Mammary epithelial cell (primary cell): ENCODE measurements at places on chromosomes 13 and 19. TPM values are rescaled to one million over a fixed set of nuclear protein-coding genes. Genes with fewer than 3 reads are reported as not detected.
A peak's percentile ranks its signal among the peaks of the same experiment; 100 is the strongest.

DNA sequence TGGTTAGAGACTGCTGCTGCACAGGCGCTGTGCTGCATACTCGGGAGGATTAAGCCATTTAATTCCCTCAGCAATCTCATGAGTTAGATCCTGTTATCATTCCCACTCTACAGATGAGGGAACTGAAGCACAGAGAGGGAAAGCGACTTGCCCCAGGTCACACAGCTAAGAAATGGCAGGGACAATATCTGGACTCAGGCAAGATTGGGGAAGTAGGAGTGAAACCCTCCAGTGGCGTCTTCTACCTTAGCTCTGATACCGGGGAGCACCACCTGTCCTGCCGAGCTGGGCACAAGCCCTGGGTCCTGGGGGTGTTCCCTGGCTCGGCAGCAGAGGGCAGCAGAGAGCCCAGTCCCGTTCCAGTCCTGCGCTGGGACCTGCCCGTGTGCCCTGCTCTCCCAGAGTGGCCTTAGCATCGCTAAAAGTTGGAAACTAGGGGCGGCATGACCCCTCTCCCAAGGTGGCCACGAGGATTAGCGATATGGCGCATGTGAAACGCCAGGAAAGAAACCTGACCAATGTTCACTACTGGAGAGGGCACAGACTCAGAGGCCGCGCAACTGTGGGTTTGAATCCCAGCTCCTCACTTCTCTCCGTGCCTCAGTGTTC is 20.5 kb downstream of the CYTH2 start:
- peak; percentile 60 for DNase-seq

GRCh38 chr13:113576597-113576996 is 8.0 kb upstream of the TFDP1 start:
- no peak for DNase-seq

- no peak for DNase-seq
These were observed 5.3 kb downstream of the BTBD2 start for GRCh38 chr19:2010135-2010668.

- no peak for DNase-seq
These were observed 12.8 kb downstream of the ELF1 start for GRCh38 chr13:41006306-41006705.

DNA sequence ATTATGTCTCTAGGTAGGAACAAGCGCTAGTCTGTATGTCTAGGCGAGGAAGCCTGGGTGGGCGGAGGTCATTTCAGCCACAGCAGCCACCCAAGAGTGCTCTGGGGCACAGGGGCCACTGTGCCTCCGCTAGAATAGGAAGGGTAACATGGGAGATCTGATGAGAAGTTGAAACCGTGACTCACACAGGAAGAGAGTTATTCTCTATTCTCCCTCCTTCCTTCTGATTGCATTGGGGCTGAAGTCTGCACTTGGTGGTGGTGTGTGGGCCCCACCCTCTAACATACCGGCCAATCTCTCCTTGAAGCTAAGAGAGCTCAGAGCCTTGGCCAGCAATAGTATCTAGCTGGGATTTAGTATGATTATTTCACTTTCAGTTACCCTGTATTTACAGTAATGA is 20.3 kb upstream of the GGACT start:
- no peak for DNase-seq

DNA sequence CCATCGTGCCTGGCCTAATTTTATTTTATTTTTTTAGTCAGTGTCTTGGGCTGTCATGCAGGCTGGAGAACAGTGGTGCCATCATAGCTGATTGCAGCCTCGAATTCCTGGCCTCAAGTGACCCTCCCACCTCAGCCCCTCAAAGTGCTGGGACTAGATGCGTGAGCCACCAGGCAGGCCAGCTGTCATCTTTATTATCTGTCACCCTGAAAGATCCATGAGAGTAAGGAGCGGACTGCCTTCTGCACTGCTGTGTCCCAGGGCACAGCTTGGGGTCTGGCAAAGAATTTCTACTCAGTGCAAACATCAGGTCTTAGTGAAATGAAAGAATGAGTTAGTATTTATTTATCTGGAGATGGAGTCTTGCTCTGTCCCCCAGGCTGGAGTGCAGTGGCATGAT is 9.5 kb upstream of the TLE5 start:
- DNase-seq, result no peak

DNA sequence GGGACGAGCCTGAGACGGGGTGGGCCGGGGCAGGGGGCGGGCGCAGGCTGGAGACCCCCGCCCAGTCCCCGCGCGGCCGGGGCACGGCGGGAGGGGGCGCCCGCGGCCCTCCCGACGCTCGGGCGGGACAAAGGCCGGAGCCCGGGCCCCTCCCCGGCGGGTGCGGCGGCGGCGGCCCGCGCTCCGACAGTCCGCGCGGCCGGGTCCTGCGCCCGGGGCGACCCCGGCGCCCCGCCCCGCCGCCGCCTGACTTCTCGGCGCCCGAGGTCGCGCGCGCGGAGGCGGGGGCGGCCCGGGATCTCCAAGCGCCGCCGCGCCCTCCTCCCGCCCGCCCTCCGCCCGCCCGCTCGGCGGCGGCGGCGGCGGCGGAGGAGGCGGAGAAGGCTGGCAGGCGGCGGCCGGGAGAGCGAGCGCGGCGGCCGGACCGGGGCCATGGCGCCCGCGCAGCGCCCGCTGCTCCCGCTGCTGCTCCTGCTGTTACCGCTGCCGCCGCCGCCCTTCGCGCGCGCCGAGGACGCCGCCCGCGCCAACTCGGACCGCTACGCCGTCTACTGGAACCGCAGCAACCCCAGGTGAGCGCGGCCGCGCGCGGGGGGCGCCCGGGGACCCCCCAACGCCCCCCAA is at the start of gene EFNA2:
EFNA2 (plus strand) TSS at position 137 of the 624 bp plus-strand sequence; CDS start at position 433, 296 bp downstream.
- DNase-seq, result no peak

- DNase-seq, result no peak
These were observed 521.9 kb downstream of the KLF5 start for GRCh38 chr13:73580513-73581267.

- DNase-seq, result no peak
These were observed 930.0 kb upstream of the SLITRK6 start for GRCh38 chr13:86729206-86729605.

- no peak for DNase-seq
These were observed 547 bp upstream of the INTS6 start for GRCh38 chr13:51453207-51453958.

- no peak for DNase-seq
These were observed 227 bp downstream of the OVOL3 start for GRCh38 chr19:36111200-36111539.

- DNase-seq, result peak; percentile 7
These were observed 487.2 kb upstream of the GPC6 start for GRCh38 chr13:92739306-92739818.

DNA sequence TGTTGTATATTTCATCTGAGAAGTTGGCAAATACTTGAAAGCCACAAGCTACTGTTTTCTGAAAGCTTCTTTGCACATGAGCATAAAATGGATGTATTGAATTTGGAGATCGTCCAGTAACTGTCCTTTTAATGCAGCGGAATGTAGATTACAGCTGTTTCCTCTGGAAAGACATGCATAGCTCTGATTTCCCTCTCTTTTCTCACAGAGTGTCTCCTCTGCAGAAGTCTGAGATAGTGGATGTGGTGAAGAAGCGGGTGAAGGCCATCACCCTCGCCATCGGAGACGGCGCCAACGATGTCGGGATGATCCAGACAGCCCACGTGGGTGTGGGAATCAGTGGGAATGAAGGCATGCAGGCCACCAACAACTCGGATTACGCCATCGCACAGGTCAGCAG is 283.0 kb downstream of the SHISA2 start:
- no peak for DNase-seq

- DNase-seq, result no peak
These were observed 175.3 kb downstream of the VWA8 start for GRCh38 chr13:41785402-41786172.

- no peak for DNase-seq
These were observed 122.3 kb downstream of the MIPEP start for GRCh38 chr13:23766939-23767338.

GRCh38 chr19:39916851-39917396 is 17.5 kb downstream of the FCGBP start:
- no peak for DNase-seq

DNA sequence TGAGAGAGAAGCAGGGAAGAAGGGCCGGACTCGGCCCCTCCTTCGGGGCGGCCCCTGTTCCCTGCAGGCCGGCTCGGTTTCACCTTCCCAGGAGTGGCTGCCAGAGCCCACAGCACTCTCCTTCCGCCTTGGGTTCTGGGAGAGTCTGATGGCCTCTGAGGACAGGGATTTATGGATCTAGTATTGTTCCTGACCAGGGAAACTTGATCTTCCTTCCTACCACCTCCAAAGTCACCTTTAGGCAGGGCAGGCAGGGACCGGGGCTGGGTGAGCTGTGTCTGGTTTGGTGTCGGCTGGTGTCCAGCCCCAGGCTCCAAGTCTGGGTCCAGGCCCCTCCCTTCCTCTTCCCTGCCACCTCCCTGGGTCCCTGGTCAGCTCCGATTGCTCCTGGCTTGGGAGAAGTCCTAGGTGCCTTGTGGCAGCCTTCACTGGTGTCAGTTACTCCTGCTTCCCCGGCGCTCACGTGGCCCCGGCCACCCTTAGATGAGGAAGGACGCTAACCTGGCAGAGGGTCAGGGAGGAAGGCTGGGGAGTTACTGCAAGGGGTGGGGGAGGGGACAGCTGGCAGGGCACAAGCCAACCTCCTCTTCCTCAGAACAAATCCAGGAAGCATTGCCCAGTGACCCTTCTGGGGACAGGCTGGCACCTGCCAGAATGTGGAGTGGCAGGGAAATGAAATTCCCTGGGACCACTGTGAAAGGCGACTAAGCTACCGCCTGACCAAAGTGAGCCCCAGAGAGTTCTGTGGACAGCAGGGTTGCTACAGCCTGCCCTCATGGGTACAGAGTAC is 18.8 kb downstream of the RFX1 start:
- no peak for DNase-seq

DNA sequence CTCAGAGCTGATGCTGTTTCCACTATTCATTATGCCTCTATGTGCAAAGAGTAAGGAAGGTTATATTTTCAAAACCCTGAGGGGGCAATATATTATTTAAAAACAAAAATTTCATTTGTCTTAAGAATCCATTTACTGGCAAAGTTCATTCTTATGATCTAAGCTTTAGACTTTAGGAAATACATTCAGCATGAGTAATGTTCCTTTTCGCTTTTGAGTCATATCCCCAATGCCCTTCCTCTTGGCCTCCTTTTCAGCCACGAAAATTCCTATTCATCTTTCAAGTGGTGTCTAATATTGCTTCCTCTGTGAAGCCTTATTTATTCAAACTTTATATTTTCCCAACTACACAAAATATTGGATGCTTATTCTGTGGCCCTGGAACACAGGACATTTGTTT is 1317.0 kb downstream of the PCDH9 start:
- DNase-seq, result peak; percentile 63

DNA sequence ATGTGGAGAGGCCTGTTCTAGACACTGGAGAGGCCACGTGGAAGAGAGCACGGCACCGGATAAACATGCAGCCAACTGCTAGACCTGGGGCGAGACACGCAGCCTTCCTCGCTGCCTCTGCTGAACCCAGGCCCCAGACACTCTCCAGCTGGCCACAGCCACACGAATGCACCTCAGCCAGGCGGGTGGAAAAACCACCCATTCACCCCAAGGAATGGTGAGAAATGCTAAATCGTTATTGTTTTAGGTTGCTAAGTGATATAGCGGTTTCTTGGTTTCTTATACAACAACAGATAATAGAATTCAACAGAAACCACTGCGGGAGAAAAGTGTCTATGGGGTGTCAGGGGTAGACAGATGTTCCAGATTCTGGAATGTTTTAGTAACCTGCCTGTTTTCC is 52.5 kb downstream of the STK24 start:
- no peak for DNase-seq

GRCh38 chr13:99150575-99151361 is 49.9 kb upstream of the UBAC2 start:
- DNase-seq, result peak; percentile 97

DNA sequence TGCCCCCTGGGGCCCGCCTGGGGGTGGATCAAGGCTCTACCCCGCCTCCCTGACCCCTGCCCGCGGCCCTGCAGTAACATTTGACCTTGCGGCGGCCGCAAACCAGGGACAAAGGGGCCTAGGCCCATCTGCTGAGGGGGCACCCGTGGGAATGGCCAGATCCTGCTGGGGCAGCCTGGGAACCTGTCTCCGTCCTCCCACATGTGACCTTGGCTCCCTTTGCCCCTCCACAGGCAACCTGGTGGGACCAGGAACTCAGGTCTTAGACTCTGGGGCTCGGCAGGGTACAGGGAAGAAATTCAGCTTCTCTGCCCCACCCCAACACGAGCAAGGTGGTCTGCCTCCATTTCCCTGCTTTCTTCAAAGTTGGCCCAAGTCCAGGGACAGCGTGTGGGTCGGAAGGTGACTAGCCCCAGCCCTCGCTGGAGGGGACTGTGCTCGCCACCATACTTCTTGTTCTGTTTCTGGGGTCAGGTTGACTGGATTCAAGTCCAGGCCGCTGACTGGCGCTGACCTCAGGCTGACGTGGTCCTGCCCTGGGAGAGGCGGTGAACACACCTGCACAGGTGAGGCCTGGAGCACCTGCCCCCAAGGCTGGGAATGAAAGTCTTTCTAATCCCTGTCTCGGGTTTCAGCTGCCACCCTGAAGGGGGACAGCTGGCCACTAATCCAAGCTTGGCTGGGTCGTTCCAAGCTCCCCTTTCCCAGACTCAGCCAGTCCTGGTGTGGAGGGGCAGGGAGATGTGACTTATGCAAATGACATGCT is 2.5 kb upstream of the NR2F6 start:
- no peak for DNase-seq

DNA sequence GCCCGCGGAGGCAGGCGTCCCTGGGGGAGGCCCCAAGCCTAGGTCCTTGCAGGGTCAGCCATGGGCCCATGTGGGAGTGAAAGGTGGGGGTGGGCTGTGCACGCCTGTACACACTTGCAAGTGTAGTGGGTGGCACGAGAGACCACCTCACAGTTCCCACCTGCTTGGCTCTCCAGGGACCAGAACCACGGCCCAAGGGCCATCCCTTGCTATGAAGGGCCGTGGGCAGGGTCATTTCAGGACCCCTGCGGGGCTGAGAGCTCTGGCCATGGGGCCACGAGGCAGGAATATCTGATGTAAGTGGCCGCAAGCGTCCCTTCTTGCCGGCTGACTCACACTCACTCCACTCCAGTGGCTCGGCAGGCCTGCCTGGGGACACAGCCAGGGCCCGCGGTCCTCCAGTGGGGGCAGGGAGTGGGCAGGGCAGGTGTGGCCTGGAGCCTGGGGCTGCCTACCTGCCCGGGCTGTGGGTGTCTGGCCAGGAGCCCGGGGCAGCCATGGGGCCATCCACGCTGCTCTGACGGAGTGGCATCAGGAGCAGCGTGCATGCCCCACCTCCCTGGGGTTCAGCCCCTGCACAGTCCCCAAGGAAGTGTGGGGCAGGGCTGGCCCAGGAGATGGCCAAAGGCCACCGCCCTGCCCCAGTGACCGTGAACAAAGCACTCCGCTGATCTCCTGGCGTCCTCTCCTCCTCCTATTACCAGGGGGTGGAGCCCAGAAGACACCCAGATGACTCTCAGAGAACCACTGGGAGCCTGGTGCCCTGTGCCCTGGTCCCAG is 8.6 kb upstream of the MKNK2 start:
- DNase-seq, result peak; percentile 45

C13orf46 gene
- 0.09 TPM for polyA plus RNA-seq

ZNF208 gene
- polyA plus RNA-seq, result not detected

ZNF442 gene
- polyA plus RNA-seq, result 0.17 TPM

PRSS57 gene
- polyA plus RNA-seq, result not detected

ETFB gene
- 147 TPM for polyA plus RNA-seq

NLRP4 gene
- not detected for polyA plus RNA-seq

CACNG6 gene
- not detected for polyA plus RNA-seq

SAMD4B gene
- polyA plus RNA-seq, result 54.1 TPM

IGFL1 gene
- polyA plus RNA-seq, result 2.4 TPM

LENG9 gene
- 1.9 TPM for polyA plus RNA-seq

APOC4 gene
- not detected for polyA plus RNA-seq
